ENCODE measurements at places on chromosomes 7 and 10.

- no peak for DNase-seq
Observed at GRCh38 chr7:84088802-84089201, 105.8 kb downstream of the SEMA3A start.

- DNase-seq, result no peak
Observed at GRCh38 chr10:115065801-115066200, 27.4 kb upstream of the ATRNL1 start.

- DNase-seq, result peak; percentile 13
Observed at GRCh38 chr7:112414855-112415490, 35.3 kb upstream of the IFRD1 start.

DNA sequence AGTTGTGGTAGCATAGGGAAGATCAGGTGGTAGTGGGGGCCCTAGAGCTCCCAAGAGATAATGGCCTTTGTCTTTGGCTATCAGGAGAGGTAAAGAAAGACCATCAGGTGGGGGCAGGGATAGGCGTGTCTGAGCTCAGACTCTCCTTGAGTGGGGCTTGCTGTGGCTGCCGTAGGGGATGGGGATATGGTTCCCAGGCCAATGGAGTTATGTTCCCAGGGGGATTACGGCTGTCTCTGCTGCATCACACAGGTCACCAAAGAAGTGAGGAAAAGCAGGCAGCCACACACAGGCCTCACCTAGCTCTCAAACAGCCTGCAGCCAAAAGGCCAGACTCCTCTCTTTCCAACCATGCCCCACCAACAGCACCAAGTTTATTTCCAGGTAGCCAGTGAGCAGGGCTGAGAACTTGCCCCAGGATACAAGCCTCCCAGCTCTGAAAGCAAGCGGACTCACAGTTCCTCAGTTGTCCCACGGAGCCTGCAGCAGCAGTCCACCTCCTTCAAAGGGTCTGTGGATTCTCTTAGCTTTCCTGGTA is 37.6 kb upstream of the C1QL3 start:
- no peak for DNase-seq

GRCh38 chr10:119377958-119378736 is 164.4 kb downstream of the RGS10 start:
- DNase-seq, result no peak

- no peak for DNase-seq
Observed at GRCh38 chr7:121123032-121123431, 134.5 kb downstream of the CPED1 start.

DNA sequence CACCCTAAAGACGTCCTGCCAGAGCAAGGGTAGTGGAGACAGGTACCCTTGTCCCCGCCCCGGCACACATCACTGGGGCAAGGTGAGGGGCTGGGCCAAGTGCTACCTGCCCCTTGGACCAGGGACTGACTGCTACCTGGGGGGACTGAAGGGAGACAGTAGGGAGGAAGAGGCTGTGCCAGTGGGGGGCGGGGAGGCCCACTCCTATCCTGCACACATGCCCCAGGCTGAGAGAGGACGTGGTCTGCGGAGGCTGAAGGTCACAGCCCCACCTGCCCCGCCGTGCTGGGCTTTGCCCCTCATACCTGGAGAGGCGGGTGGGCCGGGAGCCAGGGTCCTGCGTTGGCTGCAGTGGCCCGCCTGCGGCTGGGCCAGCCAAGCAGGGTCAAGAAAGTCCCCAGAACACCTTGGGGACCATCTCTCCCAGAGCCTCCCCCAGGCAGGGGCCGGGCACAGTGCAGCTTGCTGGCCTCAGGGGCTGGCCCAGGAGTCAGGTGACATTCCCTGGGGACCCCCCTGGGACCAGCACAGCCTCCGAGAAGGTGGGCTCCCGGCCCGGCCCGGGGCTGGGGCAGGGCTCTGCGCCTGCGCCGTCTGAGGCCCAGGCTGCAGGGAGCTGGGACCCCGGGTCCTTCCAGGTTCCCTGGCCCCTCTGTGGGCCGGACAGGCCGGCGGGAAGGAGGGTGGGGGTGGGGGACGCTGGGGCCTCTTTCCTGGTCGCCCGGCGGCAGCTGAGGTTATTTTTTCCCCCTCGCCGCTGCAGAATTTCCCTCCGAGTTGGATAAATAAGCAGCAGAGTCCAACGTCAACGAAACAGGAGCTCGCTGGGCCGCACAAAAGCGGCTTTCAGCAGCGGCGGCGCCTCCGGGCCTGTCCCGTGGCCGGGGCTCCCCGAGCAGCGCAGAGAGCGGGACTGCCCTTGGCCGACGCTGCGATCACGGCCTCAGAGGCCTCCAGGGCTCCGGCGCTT is 9.8 kb upstream of the FZD9 start:
- DNase-seq, result no peak

- peak; percentile 53 for DNase-seq
Observed at GRCh38 chr7:14639801-14640200, 262.8 kb downstream of the DGKB start.

GRCh38 chr10:128077155-128077875 is 48.9 kb downstream of the MKI67 start:
- DNase-seq, result no peak

- DNase-seq, result peak; percentile 44
Observed at GRCh38 chr7:96669812-96670211, 39.8 kb downstream of the SEM1 start.

GRCh38 chr7:87131771-87132170 is 20.5 kb upstream of the DMTF1 start:
- DNase-seq, result no peak

DNA sequence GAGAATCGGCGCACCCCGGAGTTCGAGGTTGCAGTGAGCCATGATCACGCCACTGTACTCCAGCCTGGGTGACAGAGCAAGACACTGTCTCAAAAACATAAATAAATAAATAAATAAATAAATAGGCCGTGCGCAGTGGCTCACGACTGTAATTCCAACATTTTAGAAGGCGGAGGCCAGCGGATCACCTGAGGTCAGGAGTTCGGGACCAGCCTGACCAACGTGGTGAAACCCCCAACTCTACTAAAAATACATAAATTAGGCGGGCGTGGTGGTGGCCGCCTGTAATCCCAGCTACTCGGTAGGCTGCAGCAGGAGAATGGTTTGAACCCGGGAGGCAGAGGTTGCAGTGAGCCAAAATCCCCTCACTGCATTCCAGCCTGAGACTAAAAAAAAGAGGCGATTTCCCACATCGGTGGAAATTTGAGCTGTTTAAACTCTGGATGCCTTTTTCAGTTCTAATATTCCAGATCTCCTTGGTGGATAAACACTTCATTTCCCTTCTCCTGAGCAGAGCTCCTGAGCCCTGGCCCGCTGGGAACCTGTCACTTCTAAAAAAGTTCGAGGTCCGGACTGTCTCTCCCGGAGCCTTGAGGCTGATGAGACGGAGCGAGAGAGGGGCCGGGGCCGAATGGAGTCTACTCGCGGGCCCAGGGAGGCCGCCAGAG is 2.0 kb upstream of the NFKB2 start:
- no peak for DNase-seq

DNA sequence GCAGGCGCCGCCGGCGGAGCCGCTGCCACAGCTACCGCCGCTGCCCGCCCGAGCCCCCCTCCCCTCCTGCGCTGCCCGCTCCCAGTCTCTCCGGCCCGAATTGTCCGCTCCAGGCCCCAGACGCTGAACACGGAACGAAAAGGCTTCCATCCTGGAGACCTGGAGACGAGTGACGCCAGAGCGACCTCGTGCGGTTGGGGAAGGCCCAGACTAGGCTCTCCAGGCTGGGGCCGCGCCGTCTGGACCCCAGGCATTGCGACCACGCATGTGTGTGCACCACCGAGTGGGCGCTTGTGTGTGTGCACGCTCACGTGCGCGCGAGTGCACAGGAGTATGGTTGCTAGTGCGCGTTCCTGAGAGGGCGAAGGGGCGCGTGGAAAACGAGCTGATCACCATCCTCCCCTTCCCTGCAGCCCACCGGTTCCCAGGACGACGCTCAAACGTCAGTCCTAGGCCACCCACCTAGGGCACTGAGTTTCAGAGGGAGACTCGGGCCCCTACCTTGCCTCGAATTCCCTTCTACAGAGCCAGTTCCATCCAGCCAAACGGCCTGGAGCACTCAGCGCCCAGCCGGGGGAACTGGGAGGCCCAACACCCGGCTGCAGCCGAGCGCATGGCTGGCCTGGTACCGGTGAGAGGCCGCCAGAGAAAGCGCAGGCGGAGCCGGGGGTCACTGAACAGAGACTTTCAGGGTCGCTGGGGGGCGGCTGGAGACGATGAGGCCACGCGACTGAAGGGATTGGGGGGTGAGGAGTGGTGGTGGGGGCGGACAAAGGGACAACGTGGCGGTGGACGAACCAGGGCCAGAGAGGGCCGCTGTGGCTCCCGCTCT is 11.6 kb downstream of the LBX1 start:
- peak; percentile 55 for DNase-seq

DNA sequence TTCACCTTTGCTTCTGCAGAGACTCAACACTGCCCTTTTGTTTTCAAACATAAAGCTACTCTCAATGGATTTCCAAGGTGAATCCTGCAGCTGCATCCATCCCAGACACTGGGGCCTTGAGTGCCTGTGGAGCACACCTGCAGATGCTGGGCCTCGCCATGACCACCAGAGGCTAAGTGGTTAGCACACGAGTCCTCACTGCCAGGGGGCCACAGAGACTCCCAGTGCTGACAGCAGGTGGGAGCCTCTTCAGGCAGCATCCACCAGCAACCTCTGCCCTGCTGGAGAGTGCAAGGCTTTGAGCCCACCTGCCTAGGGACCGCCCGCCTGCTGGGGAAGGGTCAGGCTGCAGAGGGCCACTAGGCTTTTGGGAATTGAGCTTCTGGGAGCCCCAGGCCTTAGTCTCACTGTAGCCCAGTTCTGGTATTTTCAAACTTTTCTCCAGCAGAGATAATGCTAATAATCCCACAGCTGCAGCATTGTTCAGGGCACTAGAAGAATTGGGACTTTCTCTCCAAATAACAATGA is 9.4 kb upstream of the HPS1 start:
- DNase-seq, result no peak

DNA sequence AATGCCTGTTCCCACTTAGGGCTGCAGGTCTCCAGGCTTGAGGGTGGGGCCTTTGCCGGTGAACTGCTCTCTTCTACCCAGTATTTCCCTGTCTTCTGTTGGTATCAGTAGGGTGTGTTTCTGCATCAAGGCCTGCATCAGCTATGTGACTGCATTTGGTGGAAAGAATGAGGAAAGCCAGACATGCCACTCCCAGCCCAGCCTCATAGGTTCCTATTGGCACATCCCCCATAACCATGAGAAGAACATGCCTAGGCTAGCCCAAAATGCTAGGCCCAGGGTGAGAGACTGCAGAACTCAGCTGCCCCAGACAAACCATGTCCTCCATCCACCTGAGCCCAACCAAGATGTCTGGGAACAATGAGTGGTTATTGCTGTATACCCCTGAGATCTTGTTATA is 380.3 kb upstream of the ADARB2 start:
- DNase-seq, result no peak

- no peak for DNase-seq
Observed at GRCh38 chr10:10490581-10490980, 527.1 kb upstream of the CELF2 start.

GRCh38 chr10:102616066-102616770 is 28.1 kb upstream of the TRIM8 start:
- no peak for DNase-seq

DNA sequence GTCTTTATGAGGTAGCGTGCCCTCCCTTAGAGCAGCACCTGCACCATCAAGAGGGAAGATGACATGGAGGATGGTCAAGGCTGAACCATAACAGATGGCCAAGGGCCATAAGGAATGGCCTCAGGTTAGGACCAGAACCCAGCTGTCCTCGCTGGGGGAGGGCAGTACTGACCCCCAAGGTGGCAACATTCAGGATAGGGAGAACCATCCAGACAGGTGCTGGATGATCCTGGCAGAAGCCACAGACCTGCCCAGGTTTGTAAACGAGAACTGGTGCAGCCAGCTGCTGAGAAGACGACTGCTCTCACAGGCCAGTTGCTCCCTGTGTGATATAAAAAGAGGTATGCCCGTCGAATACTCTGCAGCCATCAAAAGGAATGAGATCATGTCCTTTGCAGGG is 320.4 kb downstream of the GLRX3 start:
- DNase-seq, result no peak

- peak; percentile 44 for DNase-seq
Observed at GRCh38 chr10:60964257-60965235, 20.6 kb upstream of the RHOBTB1 start.

DNA sequence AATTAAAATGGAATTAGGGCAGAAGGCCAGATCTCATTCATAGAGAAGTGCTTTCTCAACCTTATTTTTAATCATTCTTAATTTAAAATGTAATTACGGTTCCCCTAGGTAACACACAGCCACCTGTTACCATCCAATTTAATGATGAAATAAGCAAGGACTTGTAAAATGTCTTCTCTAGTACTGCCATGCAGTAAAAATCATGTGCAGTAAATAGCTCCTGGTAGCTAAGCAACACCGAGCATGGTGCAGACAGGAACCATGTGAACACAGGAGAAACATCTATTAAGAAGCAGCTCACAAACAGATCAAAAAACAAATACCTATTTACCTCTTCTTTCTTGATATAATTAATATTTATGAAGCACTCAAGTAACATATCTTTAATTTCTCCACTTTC is 15.1 kb downstream of the NCAPG2 start:
- DNase-seq, result no peak

- DNase-seq, result no peak
Observed at GRCh38 chr10:62623223-62623622, 181.3 kb upstream of the ADO start.

GRCh38 chr7:139916717-139917395 is 87.8 kb downstream of the TBXAS1 start:
- DNase-seq, result no peak

GRCh38 chr10:35613107-35613440 is 7.9 kb downstream of the GJD4 start:
- no peak for DNase-seq

DNA sequence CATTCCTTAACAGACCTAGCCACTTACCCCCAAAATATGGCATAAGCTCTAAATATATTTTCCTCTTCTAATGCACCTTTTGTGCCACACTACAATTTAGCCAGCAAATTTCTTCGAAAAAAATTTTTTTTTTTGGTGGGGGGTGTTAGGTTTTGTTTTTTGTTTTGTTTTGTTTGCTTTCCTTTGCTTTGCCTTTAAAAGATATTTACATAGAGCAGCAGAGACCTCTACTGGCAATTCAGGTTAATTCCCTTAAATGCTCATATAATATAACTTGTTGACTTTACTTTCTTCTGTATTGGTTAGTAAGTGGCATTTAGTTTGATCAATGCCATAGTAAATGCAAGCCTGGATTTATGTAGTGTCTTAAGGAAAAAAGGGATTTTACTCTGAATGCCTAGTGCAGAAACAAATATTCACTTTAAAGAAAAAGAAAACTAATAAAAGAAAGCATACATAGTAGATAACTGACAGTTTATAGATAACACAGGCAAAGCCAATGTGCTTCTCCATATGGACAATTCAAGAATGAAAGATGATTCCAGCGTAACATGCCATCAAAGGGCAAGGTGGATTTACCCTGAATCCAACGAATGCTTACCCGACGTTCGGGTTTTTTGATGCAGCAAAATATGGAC is 1250.6 kb downstream of the GATA3 start:
- DNase-seq, result no peak

GRCh38 chr10:99617696-99618095 is 2.5 kb downstream of the SLC25A28 start:
- no peak for DNase-seq

GRCh38 chr7:150448789-150449147 is 1.7 kb upstream of the GIMAP8 start:
- peak; percentile 29 for DNase-seq

- DNase-seq, result peak; percentile 59
Observed at GRCh38 chr10:67818323-67818722, 19.7 kb downstream of the DNAJC12 start.

- no peak for DNase-seq
Observed at GRCh38 chr7:157564517-157565177, 227.8 kb downstream of the DNAJB6 start.

GRCh38 chr7:142303650-142304049 is 45.8 kb upstream of the PRSS58 start:
- DNase-seq, result no peak
